Posterior vena cava (tissue), 2 donors: ENCODE measurements at places on chromosomes 2 and 18.

DNA sequence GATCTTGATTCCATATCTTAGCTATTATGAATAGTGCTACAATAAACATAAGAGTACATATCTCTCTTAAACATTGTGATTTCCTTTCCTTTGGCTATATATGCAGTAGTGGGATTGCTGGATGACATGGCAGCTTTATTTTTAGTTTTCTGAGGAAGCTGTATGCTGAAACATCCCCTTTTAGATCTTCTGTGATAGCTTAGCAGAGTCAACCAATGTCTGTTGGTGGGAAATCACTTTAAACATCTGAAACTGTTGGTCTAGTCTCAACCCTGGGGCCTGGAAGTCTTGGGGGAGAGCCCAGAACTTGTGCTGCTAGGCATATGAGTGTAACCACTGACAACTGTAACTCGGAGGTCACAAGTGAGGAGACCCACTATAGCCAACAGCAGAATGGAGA, 378.6 kb upstream of the SLC14A2 start:
- no peak for DNase-seq

GRCh38 chr18:34023471-34023870, 201.2 kb downstream of the NOL4 start:
- no peak for DNase-seq

- DNase-seq = peak; percentile 77
These were observed 2.8 kb upstream of the ECEL1 start for GRCh38 chr2:232490221-232491138.

DNA sequence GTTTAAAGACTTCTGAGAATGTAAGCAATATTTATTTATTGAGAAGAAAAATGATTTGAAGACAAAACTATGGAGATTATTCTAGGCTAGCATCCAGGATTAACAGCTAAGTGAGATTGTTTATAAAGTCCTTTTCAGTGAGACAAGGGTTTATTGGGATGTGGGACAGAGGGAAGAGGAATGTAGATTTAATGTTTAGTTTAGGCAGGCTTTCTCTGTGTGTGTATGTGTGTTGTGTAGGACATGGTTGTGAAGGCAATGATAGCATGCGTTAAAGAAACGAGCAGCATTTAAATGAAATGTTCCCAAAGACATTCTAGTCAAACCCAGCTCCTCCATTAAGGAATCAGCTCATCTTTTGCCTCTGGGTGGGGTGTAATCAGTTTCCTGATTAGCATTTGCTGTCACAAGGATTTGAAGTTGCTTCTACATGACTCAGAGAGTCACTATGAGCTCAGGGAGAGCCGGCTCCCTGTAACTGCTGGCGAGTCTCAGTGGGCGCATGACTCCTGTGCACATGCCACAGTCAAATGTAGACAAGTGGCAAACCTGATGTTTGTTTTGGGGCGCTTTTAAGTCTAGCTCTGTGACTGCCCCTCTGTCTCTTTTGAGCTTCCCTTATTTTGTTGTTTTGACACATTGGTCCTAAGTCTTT, 442.2 kb upstream of the CELF4 start:
- no peak for DNase-seq

- no peak for DNase-seq
These were observed 82.9 kb upstream of the RAB12 start for GRCh38 chr18:8526332-8526731.

DNA sequence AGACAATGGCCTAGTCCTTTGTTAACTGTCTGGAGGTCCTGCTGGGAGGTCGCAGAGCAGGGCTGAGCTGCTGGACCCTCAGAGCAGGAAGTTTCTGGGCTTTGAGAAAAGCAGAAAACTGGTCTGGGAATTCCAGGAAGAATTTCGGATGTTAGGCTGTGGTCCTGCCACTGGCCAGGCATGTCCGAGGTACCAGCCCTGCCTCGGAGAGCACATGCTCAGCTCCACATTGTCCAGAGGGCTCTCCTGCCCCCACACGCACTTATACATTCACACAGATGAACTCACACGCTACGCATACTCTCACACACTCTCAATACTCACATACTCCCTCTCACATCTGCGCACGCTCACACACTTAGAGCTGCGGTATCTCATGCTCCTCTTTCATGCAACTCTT, 146.1 kb downstream of the NCK2 start:
- DNase-seq = no peak

GRCh38 chr2:78093436-78093835, 571.3 kb upstream of the LRRTM4 start:
- DNase-seq = no peak

GRCh38 chr2:231917280-231918066, 8.7 kb downstream of the NPPC start:
- DNase-seq = peak; percentile 65

DNA sequence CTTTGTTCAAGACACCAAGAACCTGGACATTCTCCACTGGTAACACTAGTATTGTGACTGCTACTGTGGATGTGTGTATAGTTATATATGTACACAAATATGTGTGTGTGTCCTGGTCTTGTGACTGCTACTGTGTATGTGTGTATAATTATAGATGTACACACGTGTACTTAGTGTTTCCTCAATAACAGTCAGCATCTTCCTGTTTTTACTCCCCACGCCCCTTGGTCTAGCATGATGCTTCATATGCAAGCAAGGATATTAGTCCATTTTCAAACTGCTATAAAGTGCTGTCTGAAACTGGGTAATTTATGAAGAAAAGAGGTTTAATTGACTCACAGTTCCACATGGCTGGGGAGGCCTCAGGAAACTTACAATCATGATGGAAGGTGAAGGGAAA, 802.7 kb downstream of the RNF144A start:
- no peak for DNase-seq

DNA sequence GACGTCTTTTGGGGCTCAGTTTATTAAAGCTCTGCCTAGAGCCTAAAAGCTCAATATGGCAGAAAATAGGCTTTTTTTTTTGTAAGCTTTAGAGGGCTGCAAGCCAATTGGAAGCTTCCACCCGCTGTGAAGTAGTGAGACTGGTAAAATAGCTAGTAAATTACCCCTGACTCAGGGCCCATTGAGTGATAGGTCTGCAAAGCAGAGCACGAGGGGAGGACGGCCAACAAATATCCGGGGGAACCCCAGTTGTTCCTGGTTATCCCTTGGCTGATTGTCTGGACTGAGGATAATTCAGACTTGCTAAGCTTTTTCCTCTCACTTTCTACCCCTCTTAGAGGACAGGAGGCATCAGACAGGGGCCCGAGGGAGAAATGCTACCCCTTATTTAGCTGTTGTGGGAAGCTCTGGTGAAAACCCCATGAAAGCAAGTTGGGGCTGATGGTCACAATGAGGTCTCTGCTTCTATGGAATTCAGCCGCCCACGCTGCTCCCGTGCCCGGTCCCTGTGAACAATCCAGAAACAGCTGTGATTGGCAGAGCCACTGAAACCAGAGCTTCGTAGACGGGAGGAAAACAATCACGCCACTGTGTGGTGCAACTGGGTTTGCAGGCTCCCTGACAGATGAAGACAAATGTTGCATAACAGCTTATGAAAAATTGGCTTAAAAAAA, 141.9 kb upstream of the LGALSL start:
- peak; percentile 88 for DNase-seq

DNA sequence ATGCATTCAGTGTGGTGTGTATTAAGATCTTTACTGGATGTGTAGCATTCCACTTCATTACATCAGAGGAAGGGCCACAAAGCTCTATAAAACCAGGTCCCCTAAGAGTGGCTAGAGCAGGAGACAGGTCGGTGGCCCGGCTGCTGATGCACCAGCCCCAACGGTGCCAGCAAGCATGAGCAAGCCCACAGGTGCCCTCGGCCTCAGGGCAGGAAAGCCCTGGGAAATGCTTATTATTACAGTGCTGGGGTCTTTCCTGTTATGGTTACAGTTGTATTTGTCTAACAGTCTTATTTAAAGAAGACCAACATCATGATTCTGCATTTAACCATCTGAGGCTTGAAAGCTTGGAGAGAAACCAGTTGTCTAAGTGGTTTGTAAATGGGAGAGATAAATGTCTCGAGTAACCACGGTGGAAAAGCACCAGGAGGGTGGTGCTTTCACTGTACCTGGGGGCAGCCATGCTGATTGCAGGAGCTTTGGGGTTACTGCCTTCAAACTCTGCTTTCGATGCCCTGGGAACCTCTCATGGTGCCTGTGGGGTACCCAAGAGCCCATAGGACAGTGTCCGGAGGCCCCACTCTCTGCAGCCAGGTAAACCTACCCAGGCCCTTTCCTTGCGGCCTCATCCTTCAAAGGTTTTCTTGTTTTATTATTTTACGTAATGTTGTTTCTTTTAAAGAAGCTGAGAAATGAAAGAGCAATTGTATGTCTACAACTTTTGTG, 133.1 kb downstream of the SH3RF3 start:
- DNase-seq = peak; percentile 35

DNA sequence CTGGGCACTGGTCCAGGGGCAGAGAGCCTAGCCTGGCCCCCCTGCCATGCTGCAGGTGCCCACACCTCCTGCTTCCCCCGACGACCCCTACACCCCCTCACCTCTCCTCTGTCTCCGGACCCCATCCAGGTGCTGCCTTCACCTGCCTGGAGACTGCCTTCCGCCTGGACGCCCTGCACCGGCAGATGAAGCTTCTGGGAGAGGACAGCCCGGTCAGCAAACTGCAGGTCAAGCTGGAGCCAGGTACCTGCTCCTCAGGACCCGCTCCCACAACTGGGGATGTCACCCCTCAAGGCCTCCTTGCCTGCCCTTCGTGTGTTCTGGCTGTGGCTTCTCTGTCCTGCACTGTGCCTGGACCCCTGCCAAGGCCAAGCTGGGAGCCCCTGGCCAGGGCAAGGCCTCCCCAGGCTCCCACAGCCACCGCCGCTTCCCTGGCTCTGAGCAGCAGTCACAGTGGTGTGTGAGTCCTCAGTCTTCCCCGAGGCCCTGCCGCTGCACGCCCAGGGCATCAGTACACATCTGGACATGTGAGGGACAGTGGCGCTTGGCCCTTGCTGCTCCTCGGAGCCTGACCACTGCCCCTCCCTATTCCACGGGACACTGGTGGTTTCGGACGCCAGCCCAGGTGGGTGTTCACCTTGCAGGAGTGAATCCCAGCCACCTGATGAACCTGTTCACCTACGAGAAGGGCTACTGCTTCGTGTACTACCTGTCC, 6.3 kb downstream of the RNPEPL1 start:
- peak; percentile 78 for DNase-seq

DNA sequence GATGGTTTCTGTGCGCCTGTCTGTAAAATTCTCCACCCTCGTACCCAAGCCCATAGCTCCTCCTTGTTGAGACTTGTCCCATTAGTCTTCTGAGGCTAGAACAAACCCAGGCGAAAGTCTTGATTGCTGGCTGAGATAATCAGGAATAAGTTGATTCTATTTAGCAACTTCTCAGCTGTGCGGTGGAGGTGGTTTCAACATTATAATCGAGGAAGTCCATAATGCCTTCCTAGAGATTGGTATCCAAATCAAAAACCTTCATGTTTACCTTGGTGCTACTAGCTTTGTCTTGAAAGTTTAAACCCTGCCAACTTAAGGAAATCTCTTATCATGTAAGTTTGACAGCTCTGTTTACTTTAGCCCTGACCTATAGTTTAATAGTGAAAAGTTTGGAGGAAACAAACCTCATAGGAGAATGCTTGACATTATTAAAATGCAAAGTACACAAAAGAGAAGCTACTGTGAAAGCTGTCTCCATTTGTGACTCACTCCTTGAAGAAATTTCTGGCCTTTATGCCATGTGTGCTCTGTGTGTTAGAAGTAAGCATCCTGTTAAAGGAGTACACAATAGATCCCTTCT, 36.6 kb upstream of the DSC1 start:
- no peak for DNase-seq

DNA sequence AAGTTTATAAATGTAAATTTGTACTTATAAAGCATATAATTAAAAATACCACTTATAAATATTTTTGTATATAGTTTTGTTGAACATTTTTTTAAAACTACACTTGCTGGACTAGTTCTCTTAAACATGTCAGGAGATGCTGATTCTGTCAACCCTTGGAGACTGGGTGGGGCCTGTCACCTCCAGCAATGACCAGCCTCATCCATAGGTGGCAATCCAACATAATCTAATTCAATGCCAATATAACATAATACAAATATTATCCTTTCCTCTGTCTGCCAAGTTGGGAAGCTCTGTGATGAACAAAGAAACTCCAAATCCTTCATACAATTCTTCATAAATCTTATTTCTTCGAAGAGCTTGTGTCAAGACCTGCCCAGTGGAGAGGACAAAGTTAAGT, 140.4 kb downstream of the RBMS1 start:
- no peak for DNase-seq

GRCh38 chr2:233107831-233108300, 47.7 kb downstream of the INPP5D start:
- peak; percentile 59 for DNase-seq

- DNase-seq = no peak
These were observed 64.7 kb downstream of the STK39 start for GRCh38 chr2:168182550-168183249.

GRCh38 chr18:59783138-59783537, 85.9 kb upstream of the CCBE1 start:
- no peak for DNase-seq
